Cardiac muscle cell (in vitro differentiated cells and primary cell): ENCODE measurements at places on chromosomes 5 and 9. TPM values are rescaled to one million over a fixed set of nuclear protein-coding genes. Genes with fewer than 3 reads are reported as not detected.

The DDX4 gene
- total RNA-seq, result not detected in 2 replicates

DNA sequence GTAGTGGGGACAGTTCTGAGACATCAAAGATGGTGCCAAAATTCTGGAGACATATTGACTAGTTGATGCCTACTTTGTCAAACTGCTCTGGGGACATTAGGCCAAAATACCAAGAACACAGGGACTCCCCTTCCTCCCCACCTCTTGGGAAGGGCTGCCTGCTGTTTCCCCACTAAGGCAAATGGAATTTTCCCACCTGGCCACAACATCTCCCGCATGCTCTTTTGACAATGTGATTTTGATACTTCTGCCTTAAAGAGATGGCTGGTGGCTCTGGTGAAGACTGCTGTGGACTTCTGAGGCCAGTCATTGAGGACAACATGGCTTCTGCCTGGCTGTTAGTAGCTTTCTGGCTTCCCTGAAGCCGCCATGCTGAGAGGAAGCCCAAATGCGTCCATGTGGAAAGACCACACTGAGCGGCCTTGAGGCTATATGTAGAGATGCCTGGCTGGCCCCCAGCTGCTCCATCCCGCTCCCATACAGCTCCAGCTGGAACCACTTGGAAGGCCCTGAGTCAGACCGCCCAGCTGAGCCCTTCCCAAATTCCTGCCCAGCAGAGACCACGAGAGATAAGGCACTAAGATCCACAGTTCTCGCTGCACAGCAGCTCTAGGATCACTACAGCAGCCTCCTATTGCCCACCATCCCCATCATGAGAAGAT is 226.7 kb downstream of the SYK start:
- DNase-seq, result no peak

The SOWAHA gene
- 0.14 TPM in 1 of 2 replicates, not detected in the other for total RNA-seq

The FCHSD1 gene
- total RNA-seq, result 9.8 and 24.9 TPM in 2 replicates

DNA sequence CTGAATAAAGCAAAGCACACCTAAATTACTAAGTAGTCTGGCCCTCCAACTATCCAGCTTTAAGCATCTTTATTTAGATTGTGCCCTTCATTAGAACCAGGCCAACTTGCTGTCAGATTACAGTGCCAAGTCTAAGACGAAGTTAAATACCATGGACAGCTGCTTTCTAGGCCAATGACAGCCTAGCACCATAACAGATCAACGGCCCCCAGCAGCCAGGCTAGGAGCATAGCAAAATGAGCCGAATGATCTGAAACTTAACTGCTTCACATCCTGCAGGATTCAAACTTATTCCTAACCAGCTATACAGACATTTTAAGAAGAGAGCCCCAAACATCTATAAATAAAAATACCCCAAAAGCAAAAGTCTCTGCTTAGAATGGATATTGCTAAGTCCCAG is 6.8 kb downstream of the SLC24A2 start:
- DNase-seq, result peak; percentile 77
